ENCODE measurements at places on chromosomes 5 and 9.

DNA sequence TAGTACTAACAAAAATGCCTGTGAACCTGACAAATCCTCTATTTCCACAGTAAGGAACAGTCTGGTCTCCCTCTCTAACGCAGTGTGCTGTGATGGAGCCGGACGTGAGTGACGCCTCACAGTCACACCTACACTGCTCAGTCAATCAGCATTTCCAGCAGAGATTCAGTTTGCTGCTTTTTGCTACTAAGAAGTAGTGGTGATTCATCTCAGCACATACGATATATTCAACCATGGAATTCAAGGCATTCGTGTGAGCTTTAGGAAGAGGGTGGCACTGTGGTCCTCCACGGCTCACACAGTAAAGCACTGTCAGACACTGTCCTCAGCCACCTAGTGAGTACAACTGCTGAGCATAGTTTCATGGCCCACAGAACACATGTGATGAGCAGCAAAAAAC, 70.9 kb downstream of the SETX start:
- no peak for DNase-seq

DNA sequence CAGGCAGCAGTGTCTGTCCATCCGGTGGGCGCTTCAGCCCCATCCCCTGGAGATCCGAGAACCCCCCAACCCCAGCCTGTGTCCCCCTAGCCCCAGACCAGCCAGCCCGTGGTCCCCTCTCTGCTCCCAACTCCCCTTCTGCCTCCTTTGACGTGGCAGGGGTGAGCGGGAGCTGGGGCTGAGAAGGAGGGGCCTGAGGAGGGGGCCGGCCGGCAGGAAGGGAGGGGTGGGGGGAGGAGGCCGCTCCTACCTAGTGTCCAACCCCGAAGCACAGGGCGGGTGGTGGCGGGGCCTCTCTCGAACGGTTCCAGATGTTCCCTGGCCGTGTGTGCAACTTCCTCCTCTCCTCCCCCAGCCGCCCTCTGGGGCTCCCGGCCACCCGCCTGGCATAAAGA, 31.0 kb downstream of the GOLGA2 start:
- DNase-seq, result no peak

DNA sequence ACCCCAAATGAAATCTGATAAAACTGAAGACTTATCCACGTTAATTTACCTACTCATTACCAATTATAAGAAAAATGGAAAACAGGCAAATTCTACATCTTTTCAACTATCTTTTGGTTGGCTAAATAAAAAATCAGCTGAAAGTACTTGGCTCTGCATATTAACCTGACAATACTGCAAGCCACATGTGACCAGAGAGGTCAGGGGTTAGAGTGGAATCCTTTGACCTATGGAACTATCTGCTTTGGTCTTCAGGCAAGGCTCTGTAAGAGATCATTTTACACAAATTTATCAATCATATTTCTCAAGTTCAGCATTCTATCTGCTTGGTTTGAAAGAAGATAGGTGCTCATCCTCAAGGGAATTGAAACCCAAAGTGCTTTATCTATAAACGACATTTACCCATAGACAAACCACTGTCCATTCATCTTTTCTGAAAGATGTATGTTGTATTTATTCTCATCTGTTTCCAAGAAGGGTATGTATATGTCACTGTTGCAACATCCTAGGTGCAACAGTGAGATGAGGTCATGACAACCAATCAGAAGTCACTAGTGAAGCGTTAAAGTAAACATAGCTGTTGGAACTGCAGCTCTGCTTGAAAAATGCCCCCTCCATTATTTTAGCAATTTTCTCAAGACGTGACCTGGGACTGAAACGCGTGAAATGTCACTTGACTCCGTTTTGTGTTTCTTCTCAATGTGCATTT, 144.9 kb upstream of the POU5F2 start:
- no peak for DNase-seq

- DNase-seq, result no peak
These were observed 202.5 kb downstream of the EFNA5 start for GRCh38 chr5:107468276-107468675.

DNA sequence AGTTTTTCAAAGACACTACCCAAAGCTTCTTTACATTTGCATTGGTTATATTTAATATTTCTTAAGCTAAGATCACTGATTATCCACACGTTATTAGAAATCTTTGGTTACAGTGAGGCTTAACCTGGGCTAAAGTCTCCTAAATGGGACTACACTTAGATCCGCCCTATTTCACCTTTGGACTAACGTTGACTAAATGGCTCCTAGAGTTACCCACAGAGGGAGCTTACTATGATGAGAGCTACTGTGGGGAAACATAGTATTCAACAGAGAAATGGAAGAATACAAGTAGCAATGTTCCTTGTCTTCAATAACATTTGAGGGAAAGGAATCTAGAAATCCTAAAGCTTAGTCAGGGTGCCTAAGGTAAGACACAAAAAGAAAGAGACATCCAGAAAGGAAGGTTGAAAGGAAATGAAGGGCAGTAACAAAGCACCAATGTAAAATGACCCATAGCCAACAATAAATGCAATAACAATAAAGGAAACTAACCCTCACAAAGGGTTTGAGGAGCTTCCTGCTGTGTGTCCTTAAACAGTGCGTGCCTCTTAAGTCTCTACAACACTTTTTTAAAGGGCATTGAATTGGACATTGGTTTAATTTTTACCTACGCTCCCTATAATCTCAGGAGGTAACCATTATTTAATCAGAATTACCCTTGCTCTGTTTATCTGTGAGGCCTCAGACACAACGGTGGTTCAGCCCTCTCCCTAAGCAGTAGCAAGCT, 217.1 kb downstream of the PJA2 start:
- no peak for DNase-seq

- DNase-seq, result no peak
These were observed 60.6 kb downstream of the TMEM174 start for GRCh38 chr5:73233461-73234203.

- no peak for DNase-seq
These were observed 114.6 kb upstream of the ADAMTSL1 start for GRCh38 chr9:18359335-18359734.

- no peak for DNase-seq
These were observed 838.4 kb upstream of the NUDT12 start for GRCh38 chr5:104400941-104401340.

DNA sequence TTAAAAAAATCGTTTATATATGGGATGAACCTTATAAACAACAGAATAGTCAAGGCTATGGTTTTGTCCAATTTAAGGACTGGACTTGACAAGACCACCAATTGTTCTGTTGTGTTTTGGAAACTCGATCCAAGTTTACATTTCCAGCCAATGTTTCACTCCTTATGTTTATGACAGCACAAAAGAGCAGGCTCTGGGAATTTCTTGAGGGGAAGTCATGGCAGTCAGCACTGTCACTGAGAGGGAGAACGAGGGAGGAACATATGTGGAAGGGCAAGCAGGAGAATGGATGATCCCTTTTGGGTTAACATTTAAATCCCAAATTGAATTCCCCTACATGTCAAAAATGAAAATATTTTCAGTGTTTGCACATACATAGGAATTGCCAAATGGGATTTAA, 292.5 kb downstream of the MARCHF11 start:
- no peak for DNase-seq

DNA sequence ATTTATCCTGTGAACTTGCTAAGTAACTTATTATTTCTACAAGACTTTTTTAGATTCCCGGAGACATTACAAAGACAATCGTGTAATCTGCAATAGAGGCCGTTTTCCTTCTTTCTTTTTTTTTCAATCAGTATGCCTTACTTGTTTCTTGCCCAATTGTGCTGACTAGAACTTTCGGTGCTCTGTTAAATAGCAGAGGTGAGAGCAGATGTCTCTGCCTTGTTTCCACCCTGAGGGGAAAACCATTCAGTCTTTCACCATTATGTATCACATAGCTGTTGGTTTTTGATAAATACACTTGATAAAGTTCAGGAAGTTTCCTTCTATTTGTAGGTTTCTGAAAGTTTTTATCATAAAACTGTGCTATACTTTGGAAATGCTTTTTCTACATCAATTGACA, 10.3 kb downstream of the SPATA31E1 start:
- DNase-seq, result no peak

DNA sequence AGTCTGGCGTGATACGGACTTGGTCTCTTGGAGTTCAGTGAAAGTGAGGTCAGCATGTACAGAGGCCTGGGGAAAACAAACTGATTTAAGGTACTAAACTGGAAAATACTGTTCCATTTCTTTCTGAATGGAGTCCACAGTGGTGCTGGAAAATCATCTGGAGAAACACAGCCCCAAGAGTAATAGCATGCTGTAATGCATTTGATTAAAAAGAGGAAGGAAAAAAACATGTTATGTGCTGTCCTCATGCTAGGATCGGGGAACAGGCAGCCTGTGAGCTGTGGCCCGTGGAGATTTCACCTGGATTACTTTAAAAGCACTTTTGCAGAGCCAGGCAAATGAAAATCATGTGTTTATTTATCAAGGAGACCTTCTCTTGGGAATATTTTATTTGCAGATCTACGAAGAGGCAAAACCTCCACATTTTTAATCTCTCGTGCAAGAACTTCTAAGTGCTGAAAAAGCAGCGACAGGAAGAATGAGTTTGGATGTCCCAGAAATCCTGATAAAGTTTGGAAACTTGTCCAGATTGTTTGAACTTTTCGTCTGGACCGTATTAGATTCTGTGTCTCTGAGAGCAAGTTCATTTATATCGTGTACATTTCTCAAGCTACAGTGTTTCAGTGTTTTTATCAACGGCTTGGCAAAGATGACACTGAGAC, 228.8 kb downstream of the GAS1 start:
- no peak for DNase-seq

- no peak for DNase-seq
These were observed 2051.3 kb upstream of the CDH9 start for GRCh38 chr5:29089591-29090130.

DNA sequence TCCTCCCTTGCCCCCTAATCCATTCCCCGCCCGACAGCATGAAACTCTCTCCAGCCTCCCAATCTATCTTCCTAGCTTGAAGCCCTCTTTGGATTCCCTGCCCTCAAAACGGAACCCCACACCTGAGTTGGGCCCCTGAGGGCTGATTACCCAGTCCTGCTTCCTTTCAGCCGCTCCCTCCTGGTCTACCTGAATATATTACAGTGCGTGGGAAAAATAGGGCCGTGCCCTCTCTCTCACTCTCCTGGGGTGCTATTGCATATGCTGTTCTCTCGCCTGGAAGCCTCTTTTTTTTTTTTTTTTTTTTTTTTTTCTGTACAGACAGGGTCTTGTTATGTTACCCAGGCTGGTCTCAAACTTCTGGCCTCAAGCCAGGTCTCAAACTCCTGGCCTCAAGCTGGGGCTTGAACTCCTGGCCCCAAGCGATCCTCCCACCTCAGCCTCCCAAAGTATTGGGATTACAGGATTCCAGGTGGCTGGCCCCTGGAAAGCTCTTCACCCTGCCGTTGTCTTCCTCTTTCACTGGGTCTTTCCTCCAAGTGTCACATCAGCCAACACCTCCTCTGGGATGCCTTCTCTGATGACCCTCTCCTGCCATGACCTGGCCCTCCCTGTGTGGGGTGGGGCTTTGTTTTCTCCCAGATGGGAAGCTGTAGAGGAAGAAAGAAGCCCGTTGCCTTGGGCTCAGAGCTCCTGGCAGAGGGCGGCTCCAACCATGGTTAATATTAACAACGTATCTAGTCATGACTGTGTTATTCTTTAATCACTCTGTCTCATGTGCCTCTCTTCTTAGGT, 8.2 kb downstream of the DNM1 start:
- DNase-seq, result no peak

DNA sequence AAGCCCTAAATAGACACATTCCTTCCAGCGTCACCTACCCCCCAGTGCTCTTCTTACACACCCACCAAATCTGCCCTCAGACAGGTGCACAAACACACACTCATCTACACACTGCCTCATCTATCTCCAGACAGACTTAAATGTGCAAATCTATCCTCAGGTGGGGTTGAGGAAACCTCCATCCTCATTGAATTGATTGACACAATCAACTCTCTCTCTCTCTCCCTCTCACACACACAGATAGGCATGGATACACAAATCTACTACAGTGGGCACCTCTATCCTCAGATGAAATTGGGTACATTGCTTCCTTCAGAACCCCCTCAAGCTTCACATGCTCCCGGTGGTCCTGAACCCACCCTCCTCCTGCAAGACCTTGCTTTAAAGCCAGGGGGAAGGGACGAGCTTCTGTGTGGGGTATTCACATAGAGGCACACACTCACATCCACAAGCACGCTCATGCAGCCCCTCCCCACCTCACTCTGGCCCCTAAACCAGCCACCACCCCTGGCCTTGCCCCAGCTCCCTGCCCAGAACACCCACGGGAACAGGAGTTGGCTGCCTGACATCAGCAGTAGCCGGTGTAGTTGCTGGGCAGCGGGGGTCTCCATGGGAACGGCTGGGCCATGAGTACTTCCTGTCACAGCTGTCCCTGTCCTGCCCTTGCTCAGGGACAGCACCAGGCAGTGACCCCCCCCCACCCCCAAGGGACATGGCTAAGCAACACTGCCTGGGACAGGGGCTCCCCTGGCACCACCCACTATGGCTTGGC, 22.8 kb downstream of the PCDH1 start:
- no peak for DNase-seq

DNA sequence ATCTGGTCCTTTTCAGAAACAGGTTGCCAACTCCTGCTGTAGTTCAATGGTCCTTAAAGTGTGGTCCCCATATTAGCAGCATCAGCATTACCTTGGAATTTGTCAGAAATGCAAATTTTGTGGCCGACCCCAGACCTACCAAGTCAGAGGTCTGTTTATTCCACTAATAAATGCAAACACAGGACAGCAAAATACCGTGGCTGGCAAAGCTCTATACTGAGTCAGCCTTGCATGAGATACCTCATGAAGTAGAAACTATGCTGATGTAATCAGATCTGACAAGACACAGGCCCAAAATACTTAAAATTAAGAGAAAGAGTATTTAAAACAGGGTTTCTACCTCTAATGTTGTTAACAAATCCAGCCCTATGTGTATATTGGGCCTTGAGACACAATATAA, 3.0 kb downstream of the GOLM1 start:
- DNase-seq, result no peak

DNA sequence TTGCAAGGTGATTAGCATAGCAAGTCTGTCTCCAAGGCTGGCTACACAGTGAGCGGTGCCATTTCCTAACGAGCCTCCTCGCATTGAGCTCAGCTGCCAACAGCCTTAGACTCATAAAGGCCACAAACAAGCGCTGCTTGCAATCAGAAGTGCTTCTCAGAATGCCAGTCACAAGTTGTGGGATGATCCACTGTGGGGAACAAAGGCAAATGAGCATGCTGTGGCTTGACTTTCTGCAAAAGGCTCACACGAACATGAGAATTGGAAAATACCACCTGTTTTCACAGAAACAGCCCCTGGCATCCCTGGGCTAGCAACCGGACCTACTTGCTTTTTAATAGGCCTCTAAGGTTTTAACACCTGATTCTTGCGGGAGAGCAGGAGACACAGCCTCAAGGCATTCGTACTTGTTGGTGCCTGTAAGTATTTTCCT, 215.5 kb downstream of the FANCC start:
- DNase-seq, result no peak

GRCh38 chr9:128033609-128034008, 33.5 kb downstream of the NAIF1 start:
- no peak for DNase-seq

GRCh38 chr9:10366171-10366779, 246.5 kb downstream of the PTPRD start:
- no peak for DNase-seq

- DNase-seq, result no peak
These were observed 434.0 kb downstream of the NFIB start for GRCh38 chr9:13879981-13880380.

Measured in D721Med (cell line).